ENCODE measurements at places on chromosomes 1 and 21.

- no peak for DNase-seq
Observed at GRCh38 chr1:200130552-200130951, 103.0 kb downstream of the NR5A2 start.

DNA sequence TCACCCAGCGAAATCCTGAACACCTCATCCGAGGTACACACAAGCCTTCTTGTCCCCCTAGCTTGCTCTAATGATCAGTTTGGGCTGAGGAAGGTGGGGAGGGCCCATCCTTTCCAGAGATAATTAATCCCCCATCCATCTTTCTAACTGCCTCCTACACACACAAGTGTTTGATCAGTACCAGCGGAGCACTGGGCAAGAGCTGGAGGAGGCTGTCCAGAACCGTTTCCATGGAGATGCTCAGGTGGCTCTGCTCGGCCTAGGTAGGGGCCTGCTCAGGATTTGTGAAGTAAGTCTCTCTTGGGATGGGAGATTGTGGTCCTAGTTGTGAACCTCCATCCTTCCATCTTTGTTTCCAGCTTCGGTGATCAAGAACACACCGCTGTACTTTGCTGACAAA is 5.8 kb downstream of the ANXA9 start:
- no peak for DNase-seq

DNA sequence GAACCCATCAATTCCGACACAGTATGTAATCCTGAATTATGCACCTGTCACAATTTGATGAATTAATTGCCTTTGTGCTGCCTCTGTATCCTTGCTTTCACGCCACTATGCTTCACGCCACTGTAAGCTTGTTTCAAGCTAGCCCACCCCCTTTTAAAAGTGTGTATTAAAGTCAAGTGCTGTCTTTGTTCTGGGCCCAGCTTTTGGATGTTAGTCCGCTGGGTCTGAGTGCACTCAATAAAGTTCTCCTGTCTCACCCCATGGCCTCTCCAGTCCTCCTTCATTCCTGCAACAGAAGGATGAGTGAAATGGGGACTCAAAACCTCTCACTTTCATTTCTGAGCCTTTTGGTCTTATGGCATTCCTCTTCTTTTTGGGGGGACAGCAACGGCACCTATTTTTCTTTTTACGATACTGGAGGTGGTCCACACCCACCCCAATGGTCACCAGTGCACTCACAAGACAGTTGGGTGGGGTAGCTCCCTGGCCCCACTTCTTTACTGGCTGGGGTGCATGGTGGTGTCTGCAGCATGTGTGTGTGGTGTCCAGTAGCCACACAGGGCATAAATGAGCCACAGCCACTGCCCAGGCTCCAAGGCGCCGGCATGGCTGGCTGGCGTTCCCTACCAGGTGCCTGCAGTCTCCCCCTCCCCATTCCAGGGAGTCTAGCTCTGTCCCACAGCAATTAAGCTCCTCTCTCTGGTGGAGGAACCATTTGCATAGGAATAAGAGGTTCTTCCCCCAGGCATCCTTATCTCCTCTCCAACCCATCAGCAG is 1.8 kb downstream of the THEM4 start:
- DNase-seq = no peak

DNA sequence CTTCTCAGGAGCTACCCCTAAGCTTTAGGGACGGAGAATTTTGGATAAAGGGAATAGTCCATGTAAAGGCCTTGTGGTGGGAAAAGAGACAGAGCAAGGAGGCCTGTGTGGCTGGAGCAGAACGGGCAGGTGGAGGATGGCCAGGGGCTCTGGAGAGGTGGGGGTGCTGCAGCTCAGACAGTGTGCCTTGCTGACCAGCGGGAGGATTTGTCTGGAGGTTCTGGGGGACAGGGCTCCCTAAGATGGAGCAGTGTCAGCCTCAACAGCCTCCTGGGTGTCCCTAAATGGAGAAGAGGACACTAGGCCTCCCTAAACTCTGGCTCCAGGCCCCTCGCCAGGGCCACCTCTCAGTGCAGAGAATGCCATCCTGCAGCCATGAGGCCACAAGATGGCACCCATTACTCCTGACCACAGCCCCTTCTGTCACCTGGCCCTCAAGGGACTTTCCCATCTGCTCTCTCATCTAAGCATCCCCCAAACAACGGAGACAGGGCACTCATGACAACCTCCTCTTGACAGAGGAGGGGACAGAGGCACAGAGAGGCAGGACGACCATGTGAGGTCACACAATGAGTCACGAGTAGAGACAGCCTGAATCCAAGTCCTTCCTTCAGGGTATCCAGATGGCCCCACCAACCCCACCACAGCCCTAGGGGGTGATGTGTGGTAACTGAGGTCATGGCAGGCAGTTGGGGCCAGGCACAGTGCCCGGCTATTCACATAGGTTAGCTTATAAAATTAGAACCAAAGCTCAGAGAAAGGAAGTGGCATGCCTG is 94.7 kb downstream of the DMRTB1 start:
- no peak for DNase-seq

DNA sequence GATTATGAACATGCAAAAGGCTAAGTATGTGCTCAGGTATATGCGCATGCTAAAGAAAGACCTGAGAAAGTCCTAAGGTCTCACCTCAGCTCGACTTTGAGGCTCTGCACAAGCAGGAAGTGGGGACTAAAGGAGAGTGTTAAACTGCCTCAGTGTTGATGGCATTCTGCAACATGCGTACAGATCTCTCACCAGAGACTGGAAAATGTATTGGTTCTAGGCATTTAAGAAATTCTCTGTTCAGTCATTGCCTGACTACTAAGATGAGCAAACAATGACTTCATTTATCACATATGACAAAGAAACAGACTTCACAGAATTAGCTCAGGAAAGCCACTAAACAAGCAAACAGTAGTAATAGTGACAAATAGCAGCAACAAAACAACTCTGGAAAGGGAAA is 90.8 kb downstream of the USH2A start:
- no peak for DNase-seq

DNA sequence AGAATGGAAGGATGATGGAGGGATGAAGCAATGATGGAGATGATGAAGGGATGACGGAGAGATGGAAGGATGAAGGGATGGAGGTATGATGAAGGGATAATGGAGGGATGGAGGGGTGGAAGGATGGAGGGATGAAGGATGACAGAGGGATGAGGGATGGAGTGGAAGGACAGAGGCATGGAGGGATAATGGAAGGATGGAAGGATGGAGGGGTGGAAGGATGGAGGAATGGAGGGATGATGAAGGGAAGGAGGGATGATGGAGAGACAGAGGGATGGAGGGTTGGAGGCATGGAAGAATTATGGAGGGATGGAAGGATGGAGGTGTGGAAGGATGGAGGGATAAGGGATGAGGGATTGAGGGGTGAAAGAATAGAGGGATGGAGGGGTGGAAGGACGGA is 62.8 kb downstream of the KCNAB2 start:
- DNase-seq = no peak

- DNase-seq = no peak
Observed at GRCh38 chr1:206128196-206128595, 11.0 kb upstream of the AVPR1B start.
